NCI-H2171 treated with DMSO at 0.1 percent for 48 hours (cell line): ENCODE measurements at places on chromosomes 2 and 18.
A peak's percentile ranks its signal among the peaks of the same experiment; 100 is the strongest.

DNA sequence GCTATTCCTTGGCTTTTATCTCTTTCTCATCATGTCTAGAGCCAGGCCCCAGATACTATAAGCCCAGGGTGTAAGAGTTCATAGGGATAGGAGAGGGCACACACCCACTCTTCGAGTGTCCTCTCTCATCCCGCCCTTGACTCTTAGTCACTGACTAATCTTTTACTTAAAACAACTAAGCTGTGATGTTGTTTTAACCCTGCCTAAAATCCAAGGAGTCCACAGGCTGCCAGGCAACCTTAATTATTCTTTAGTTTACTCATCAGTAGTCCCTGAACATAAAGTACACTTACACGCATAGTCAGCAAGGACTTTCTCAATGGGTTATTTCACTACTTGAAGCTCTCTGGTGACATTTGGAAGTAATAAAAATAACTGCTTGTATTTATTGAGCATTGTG lies 28.4 kb downstream of the GREB1L start:
- DNase-seq = no peak

DNA sequence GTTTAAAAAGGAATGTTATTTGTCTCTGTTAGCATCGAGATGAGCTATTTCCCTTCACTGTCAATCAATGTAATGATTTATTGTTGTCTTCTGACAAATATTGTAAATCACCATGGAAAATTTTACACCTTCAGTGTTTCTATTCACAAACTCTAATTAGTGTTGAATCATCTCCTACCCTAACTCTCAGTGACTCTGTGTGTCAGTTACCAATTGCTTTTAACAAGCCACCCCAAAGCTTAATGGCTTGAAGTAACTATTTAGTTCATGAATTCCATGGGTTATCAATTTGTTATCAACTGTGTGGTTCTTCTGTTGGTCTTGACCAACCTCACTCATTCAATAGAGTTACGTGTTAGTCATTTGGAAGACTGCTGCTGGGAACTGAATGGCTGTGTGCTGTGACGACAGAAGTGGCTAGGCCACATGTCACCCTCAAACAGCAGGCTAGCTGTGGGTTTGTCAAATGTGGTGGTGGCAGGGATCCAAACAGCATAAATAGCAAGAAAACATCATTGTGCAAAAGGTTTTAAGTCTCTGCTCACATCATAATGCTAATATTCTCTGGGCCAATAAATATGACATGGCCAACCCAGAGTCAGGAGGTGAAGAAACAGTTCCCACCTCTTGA lies 910.8 kb upstream of the CDH2 start:
- DNase-seq = peak; percentile 19

DNA sequence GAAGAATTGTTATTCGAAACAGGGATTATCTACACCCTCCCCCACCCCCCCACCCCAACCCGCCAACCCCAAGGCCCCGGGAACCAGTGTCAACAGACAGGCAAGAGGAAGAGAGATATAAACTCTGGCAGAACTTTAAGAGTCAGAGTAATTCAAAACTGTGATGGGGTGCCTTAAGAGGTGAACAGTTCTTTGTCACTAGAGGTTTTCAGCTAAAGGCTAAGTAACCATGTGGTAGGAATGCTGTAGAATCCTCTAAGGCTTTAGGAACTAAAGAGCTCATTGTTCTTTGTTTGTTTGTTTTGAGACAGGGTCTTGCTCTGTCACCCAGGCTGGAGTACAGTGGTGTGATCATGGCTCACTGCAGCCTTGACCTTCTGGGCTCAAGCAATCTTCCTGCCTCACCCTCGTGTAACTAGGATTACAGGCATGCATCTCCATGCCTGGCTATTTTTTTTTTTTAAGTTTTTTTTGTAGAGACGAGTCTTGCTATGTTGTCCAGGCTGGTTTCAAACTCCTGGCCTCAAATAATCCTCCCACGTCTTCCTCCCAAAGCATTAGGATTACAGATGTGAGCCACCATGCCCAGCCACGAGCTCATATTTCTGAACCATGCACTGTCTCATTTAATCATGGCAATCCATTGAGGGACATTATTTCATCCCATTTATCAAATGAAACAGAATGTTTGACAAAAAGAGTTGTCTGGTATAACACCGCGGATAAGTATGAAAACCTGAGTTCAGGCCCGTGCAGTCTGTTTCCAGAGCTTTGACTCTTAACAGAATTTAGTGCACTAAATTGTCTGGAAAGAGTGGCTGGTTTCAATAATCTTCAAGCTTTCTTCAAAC lies 20.8 kb upstream of the TMEM17 start:
- DNase-seq = no peak

GRCh38 chr2:186058614-186059013 lies 320.0 kb downstream of the FSIP2 start:
- peak; percentile 39 for DNase-seq

DNA sequence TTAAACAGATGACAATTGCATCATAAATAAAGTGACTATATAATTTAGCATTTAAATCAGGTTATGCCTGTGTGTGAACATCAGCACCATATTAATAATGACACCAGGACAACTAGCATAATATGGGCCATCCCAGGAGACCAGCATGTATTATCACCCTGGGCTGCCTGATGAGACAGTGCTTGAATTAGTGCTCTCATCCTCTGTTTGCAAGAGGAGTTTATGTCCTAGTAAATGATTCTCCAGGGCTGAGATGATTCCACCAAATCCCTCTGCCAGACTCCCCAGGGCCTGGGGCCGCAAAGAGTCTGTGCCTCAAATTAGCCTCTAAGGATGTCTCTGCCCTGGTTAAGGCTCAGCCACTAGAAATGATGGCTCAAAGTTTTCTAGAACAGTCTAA lies 97.7 kb downstream of the SGPP2 start:
- DNase-seq = no peak

DNA sequence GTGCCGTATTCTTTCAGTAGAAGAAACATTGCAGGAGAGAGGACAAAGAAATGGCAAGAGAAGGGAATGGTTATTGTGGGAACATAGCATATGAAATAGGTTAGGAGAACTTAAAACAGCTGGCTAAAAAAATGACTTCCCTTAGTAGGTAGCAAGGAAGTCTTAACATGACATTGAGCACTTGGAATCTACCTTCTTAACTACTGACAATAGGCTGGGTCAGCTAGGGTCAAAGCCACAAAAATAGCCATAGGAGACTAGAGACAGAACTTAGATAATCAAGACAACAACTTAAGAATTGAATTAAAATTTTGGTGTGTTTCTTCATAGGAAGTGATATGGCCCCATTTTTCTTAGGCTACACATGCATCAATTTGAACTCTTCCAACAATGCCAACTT lies 227.9 kb downstream of the TCF4 start:
- no peak for DNase-seq

DNA sequence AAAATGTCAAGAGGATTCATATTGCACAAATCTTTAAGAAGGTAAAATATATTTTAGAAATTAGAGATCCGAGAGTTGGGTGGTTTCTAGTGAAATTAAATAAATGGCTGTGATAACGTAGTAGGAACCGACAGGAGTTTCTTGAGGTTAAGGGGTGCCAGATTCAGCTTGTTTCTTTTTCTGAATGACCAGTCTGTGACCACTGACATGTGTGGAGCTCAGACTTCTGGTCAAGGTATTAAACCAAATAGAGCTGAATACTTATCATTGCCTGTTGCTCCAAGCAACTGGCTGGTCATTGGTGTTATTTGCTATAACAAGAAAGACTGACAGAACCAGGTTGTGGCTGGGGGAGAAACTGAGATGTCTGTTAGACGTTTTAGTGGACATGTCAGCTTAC lies 408.2 kb upstream of the HS6ST1 start:
- no peak for DNase-seq

GRCh38 chr2:159711562-159712142 lies 654 bp upstream of the MARCHF7 start:
- no peak for DNase-seq

GRCh38 chr2:232396683-232397082 lies 10.0 kb upstream of the ALPG start:
- DNase-seq = no peak

- DNase-seq = no peak
These were observed 70.4 kb downstream of the RHBDD1 start for GRCh38 chr2:226906163-226906693.

DNA sequence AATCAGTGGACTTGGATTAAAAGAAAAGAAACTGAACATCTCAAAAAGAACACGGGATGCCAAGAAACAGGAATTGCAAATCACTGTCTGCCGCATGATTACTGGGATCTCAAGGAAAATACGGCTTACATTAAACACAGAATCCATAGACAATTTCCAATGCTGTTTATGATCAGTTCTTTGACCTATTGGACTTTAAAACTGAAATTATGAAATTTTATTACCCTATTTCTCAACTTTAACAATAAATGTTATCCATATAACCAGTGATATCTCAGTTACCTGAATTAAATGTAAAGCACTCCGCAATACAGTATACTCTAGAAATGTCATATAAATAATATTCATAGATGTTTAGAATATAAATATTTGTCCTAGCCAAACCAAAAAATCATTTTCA lies 1556.9 kb upstream of the NXPH2 start:
- DNase-seq = no peak

DNA sequence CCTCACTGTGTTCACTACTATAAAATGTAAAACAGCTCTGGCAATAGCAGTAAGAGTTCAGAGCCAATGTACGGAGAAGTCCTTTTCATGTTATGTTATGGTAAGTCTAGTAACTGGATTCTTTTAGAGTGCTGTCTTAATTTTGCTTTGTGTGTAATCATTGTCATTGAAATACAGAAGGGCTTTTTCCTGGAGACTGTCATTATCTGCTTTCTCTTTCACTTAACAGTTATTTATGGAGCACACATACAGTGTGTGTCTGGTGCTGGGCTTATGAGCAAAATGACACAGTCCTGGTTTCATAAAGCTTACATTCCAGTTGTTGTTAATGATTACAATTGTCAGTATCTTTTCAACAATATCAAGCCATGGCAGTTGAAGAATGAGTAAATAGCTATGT lies 95.5 kb downstream of the CCDC102B start:
- no peak for DNase-seq

GRCh38 chr2:237904831-237905599 lies 45.6 kb downstream of the RAMP1 start:
- DNase-seq = no peak

GRCh38 chr2:158835431-158835830 lies 40.3 kb downstream of the DAPL1 start:
- no peak for DNase-seq

- no peak for DNase-seq
These were observed 9.0 kb downstream of the STEAP3 start for GRCh38 chr2:119232666-119232993.

DNA sequence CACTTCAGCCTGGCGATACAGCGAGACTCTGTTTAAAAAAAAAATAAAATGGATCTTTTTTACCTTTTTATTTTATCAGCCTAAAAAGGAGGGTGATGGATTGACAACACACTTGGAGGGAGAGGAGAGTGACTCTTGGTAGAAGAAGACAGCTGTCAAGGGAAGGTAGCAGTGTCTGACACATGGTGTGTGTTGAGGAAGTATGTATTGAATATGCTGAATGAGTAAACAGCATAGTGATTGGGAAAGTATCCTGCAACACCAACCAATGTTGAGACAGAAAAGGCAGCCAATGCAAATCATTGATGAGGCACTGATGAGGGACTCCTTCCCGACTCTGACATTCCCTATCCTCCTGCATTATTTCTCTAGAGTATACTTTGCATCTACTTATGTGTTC lies 306.4 kb downstream of the LPIN1 start:
- DNase-seq = no peak

DNA sequence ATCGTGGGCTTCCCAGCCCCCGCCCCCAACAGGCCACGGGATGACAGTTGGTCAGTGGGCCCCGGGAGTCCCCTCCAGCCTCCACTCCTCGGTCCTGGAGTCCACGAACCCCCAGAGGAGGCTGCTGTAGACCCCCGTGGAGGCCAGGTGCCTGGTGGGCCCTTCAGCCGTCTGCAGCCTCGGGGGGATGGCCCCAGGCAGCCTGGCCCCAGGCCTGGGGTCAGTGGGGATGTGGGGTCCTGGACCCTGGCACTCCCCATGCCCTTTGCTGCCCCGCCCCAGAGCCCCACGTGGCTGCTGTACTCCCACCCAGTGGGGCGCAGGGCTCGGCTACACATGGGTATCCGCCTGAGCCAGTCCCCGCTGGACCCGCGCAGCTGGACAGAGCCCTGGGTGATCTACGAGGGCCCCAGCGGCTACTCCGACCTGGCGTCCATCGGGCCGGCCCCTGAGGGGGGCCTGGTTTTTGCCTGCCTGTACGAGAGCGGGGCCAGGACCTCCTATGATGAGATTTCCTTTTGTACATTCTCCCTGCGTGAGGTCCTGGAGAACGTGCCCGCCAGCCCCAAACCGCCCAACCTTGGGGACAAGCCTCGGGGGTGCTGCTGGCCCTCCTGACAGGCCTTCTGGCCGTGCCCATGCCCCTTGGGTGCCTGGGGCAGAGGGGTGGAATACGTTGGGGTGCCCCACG lies 7.6 kb downstream of the NEU4 start:
- DNase-seq = no peak

DNA sequence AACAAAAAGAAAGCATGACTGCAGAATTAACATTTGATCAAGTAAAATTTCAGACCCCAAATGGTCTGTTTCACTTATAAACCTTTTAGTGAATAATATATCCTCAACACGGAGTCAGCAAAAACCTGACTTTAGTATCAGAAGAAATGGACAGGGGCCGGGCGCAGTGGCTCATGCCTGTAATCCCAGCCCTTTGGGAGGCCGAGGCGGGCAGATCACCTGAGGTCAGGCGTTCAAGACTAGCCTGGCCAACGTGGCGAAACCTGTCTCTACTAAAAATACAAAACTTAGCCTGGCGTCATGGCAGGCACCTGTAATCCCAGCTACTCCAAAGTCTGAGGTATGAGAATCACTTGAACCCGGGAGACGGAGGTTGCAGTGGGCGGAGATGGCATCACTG lies 3.0 kb downstream of the OR6B3 start:
- DNase-seq = no peak

- peak; percentile 20 for DNase-seq
These were observed 104.3 kb downstream of the ABCA12 start for GRCh38 chr2:215034154-215034553.

- DNase-seq = no peak
These were observed 5.9 kb upstream of the GULP1 start for GRCh38 chr2:188285774-188286173.

GRCh38 chr2:190648289-190649034 lies 421 bp upstream of the NAB1 start:
- peak; percentile 87 for DNase-seq

GRCh38 chr2:189060096-189060642 lies 86.0 kb downstream of the COL3A1 start:
- no peak for DNase-seq

- no peak for DNase-seq
These were observed at the start of gene SRD5A2 for GRCh38 chr2:31580321-31581117. TSS of gene SRD5A2 (minus strand) at chr2:31580938. CDS start at chr2:31580900, 38 bp downstream.

DNA sequence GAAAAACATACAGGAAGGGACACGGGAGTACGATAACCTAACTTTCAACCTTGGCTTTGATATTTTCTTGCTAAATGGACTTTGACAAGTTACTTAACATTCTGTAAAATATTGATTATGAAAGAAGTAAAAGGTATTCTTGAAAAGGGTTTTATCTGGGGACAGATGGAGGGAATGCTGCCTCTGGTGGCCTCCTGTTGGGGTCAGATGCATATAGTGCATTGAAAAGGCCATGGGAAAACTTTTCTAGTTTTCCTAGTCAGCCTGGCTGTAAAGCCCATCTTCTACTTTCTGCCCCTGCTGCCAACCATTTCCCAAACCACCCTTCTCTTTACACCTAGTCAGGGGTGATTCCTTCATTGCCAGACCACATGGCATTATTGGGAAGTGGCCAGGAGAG lies 22.2 kb upstream of the MSTN start:
- no peak for DNase-seq
